ENCODE measurements at places on chromosomes 16 and 17.
A peak's percentile ranks its signal among the peaks of the same experiment; 100 is the strongest.

DNA sequence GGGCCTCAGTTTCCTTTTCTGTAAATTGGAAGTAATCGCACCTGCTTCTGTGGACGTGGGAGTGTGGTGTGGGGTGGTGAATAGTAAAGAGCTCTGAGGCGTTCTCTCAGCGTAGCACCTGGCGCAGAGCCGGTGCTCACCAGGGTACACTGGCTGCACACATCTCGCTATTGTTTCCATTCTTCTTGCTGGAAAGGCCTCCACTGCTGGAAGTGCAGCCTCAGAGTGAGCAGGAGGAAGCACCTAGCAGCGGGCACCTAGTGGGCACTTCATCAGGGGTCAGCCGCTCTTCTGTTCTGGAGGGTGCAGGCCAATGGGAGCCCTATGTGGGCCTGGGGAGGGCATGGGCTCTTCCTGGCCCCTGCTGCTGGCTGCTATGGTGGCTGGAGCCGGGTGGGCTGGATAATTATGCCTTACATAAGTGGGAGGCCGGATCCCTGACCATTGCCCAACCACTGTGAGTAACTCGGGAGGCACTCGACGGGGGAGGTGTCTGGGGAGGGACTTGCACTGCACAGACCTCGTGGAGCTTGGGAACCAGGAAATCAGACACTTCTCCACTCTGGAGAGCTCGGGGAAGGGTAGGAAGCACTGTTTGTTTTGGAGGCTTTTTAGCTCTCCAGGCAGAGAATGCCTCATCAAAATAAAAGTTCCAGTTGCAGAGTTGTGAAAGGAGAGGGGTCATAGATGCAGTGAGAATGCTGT, 1.7 kb downstream of the MAP2K3 start:
- no peak for DNase-seq

DNA sequence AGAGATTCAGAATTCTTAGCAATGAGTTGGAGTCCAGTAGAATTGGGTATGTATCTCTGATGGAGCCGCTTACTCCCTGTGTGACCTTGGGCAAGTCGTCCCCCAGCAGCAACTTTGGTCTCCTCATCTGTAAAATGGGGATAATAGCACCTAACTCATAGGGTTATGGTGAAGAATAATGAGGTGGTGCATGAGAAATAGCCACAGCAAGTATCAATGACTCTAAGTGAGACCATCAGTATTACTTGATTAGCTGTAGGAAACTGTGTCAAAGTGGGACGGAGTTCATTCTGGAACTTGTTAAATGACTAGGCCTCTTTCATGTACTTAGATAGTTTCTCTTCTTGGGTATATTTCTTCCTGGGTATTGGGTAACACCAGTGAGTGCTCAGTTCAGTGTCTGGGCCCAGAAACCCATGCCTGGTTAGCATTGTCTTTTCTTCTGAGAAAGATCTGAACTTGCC, 6.4 kb downstream of the PRKCB start:
- no peak for DNase-seq

GRCh38 chr16:12543700-12544476, 259.8 kb downstream of the CPPED1 start:
- no peak for DNase-seq

DNA sequence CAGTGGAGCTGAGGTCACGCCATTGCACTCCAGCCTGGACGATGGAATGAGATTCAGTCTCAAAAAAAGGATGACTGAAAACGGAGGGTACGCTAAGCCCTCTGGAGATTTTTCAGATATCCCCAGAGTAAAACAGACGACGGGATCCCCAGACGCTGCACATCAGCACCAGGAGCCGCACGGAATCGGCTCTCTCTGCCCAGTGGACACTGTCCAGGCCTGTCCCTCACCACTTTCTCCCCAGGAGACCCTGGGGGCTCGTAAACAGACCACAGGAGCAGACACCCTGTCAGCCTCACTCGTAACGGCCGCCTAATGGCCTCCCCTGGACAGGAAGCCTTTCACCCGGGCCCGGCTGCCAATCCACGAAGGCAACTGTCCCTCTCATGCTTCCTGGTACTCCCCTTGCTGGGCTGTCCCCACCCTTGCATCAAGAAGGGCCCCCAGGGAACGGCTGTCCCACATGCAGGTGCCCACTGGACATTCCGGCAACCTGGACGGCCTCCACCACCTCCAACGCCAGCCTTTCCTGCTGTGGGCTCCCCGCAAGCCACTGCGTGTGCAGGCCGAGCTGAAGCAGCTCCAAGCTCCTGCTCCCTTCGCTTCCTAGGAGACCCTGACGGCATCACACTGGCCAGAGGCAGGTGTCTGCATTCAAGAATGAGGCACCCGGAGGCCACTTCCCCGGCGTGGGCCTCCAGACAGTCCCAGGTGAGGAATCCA, 74.3 kb downstream of the TIMM22 start:
- DNase-seq: no peak

DNA sequence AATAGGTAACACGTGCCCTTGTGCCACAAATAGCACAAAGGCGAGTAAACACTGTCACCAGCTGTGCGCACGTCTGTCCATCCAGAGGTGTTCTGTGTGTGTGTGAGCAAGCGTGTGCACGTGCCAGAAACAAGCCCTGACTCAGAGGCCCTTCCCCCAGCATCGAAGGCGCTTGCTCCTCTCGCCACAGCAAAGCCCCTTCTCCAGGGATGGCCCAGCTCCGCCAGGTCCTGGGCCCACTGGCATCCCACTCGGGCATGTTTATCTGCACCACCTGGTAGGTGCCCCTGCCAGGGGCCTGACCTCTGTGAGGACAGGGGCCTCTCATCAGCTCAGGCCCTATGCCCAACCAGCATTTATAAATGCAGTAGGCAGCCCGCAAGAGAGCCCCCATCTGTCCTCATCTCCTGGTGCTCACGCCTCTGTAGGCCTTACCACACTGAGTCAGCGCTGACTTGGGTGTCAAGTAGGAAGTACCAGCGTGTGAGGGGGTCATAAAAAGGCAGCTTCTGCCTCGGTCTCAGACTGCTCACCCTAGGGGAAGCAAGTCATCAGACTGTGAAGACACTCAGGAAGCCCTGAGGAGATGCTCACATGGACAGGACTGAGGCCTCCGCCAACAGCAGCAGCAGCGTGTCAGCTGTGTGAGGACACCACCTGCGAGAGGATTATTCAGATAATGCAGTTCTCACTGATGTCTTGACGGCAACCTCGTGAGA, 10.8 kb downstream of the TMEM235 start:
- DNase-seq: no peak

- DNase-seq: no peak
Measured at GRCh38 chr16:2088759-2089358, 41.1 kb downstream of the TSC2 start.

DNA sequence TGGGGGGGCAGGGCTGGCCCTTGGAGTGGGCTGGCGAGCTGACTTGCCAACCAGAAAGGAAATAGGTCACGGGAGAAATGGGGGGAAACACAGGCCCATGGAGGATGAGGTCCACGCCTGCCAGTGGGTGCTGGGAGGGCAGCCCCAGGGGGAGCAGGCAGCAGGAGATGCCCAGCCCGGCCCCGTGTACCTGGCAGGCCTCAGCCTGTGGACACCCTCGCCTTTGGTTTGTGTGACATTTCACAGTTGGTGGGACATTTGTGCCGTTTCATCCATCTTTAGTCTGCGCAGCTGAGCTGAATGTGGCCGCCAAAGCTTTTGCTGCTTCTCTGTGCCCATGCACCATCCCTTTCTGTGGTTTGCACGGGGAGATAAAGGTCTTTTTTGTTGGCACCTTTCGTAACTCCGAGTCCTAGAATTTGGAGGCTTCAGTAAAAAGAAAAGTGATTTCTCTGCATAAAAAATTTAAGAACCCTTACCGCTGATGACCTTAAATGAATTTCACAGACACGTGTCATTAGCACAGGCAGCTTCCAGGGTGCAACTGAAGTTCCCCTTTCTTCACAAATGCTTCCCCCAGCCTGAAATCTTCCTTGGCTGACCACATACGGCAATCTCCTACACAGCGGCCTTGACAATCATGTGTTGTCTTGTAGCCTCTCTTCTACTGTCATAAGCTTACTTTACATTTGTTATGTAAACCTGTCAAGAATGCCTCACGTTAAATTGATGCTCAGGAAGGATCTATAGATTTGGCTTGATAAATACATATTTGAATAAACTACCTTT, 193.6 kb downstream of the RPTOR start:
- no peak for DNase-seq

DNA sequence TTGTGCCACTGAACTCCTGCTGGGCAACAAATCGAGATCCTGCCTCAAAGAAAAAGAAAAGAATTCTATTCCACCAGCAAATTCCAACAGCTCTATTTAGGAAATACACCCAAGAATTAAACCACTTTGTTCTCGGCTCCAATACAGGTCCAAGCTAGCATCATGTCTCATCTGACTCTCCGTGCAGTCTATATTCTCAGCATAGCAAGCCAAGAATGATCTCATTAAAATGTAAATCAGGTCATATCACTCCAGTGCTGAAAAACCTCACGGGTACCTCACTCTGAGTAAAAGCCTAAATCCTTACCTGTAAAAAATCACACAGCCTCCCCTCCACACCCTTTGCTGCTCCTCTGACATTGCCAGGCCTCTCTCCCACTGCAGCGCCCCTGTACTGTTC, 23.9 kb downstream of the UBE2G1 start:
- DNase-seq: peak; percentile 40

- no peak for DNase-seq
Measured at GRCh38 chr16:65624666-65625065, 502.8 kb upstream of the CDH11 start.

DNA sequence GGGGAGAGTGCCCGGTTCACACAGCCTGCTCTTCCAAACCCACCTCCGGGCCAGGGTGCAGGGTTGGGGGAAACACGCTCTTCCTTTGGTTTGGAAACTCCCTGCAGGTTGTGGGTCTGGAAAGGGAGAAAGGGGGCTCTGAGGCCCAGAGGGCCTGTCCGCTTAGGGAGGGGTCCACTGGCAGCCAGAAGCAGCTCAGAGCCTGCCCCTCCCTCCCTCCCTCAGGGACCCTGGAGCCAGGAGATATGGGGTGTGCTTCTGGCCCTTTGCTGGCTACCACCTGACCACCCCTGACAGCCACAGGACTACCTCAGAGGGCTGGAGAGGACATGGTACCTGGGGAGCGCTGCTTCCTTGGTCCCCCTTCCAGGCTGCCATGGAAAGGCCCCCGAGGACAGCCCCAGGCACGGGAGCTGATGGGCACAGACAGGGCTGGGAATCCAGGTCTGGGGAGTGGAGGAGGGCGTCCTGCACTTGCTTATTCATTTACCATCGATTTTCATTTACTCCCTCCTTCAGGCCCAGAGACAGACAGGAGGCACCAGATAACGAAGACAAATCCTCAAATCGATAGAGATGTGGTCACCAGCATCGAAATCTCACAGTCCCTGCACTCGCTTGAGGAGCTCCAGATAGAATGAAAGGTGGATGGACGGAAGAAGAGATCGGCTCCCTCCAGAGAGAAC, 48.4 kb upstream of the DOC2B start:
- DNase-seq: no peak

GRCh38 chr17:58268774-58269556, 11.8 kb downstream of the MPO start:
- DNase-seq: no peak

- DNase-seq: no peak
Measured at GRCh38 chr17:46862949-46863348, 11.6 kb downstream of the WNT9B start.

GRCh38 chr16:8310323-8310722, 280.0 kb downstream of the TMEM114 start:
- no peak for DNase-seq

DNA sequence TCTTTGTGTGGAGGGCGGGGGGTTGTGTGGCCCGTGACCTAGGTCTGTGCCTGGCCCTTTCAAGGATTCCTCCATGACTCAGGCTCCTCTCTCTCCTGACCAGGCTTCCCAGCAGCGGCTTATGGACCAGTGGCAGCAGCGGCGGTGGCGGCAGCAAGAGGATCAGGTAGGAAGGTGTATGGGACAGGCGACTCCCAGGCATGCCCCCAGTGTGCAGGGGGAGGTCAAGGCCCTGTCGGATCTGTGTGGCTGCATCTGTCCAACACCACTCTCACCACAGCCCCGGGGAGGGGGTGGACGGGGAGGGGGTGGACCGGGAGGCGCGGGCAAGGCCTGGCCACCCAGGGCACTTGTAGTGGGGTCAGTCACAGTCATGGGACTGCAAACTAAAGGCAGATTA, 93.1 kb downstream of the CCDC182 start:
- DNase-seq: no peak

GRCh38 chr16:23833960-23834685, 1.7 kb upstream of the PRKCB start:
- DNase-seq: no peak

GRCh38 chr17:55434721-55435120, 13.1 kb upstream of the MMD start:
- no peak for DNase-seq

GRCh38 chr17:58344047-58344790, 7.8 kb downstream of the SUPT4H1 start:
- no peak for DNase-seq

DNA sequence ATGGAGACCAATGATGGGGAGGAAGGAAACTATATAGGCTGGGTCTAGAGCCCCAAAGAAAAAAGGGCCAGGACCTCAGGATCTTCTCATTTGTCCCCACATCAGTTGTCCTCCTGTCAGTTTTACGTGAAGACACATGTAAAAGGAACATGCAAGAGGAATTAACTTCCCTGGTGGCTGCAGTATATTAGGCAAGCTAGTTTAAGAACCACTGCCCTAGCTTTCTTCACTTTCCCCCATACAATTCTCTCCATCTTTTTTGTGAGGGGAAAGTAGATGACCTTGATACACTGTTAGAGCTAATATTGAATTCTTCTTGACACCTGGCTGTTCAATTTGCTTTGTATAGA, 2.3 kb downstream of the MAP3K3 start:
- DNase-seq: no peak

GRCh38 chr16:86120201-86121192, 221.5 kb downstream of the IRF8 start:
- no peak for DNase-seq

DNA sequence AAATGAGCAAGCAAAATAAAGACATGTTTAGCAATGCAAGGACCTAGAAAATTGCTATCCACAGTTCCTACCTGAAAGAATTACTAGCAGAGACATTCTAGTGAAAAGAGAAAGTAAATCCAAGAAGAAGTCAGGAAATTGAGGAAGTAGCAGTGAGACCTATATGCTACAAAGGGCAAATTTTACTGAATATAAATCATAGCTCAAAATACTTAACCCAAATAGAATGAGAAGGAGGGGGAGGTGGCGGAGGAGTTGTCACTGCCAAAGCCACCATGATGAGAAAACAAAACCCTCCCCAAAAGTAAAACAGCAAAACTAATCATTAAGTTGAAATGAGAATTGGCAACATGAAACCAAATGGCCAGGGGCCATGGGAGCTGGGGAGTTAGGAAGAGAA, 39.3 kb downstream of the PITPNM3 start:
- no peak for DNase-seq

- DNase-seq: no peak
Measured at GRCh38 chr16:84294531-84295142, at the start of gene WFDC1. Gene WFDC1 (plus strand): TSS chr16:84294878. CDS start chr16:84294972, 94 bp downstream.

- no peak for DNase-seq
Measured at GRCh38 chr16:57568173-57568678, 25.8 kb downstream of the ADGRG5 start.

Data from G401 (cell line).